ENCODE measurements at places on chromosomes 12 and 14. TPM values are rescaled to one million over a fixed set of nuclear protein-coding genes. Genes with fewer than 3 reads are reported as not detected.

DNA sequence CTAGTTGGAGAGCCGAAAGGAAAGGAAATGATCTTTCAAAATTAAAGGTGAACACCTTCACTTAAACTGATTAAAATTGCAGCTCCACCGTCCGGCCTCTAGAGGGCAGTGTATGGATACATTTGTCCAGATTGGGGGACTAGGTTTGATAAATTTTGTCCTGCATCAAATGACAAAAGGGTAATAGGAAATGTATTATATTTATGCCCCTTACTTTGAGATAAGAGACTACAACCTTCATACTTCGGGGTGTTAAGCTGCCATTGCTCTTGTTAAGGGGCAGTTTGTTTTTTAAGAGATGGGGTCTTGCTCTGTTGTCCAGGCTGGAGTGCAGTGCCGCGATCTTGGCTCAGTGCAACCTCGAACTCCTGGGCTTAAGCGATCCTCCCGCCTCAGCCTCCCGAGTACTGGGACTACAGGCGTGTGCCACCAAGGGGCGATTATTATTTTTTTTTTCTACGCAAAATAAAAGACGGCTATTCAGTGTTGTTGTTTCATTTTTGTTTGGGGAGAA is 818 bp upstream of the SUOX start:
- peak; percentile 70 for DNase-seq

DNA sequence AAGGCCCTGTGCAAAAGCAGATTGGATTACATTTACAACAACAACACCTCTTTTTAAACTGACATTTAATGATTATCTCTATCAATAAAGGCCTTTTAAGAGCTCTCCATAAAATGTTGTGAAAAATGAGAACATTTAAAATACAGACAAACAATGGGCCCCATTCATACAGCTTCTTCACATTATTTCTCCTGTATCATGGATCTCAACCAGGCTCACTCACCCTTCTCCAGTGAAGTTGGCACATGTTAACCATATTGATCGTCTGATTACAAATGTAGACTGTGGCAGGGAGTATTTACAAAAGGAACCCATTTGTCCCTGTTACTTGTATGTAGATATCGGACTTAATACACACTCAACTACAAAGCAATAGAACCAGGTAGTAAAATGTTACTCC is 220.2 kb upstream of the BTG1 start:
- DNase-seq, result no peak

GRCh38 chr14:81801921-81802320 is 268.3 kb upstream of the SEL1L start:
- no peak for DNase-seq

GRCh38 chr14:94174604-94175010 is 485 bp downstream of the PPP4R4 start:
- no peak for DNase-seq

DNA sequence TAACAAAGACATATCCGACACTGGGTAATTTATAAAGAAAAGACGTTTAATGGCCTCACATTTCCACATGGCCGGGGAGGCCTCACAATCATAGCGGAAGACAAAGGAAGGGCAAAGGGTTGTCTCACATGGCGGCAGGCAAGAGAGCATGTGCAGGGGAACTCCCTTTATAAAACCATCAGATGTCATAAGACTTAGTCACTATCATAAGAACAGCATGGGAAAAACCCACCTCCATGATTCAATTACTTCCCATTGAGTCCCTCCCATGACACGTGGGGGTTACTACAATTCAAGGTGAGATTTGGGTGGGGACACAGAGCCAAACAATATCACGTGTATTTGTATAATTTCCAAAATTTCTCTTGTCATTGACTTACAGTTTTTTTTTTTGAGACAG is 5.5 kb upstream of the LMNTD1 start:
- peak; percentile 28 for DNase-seq

DNA sequence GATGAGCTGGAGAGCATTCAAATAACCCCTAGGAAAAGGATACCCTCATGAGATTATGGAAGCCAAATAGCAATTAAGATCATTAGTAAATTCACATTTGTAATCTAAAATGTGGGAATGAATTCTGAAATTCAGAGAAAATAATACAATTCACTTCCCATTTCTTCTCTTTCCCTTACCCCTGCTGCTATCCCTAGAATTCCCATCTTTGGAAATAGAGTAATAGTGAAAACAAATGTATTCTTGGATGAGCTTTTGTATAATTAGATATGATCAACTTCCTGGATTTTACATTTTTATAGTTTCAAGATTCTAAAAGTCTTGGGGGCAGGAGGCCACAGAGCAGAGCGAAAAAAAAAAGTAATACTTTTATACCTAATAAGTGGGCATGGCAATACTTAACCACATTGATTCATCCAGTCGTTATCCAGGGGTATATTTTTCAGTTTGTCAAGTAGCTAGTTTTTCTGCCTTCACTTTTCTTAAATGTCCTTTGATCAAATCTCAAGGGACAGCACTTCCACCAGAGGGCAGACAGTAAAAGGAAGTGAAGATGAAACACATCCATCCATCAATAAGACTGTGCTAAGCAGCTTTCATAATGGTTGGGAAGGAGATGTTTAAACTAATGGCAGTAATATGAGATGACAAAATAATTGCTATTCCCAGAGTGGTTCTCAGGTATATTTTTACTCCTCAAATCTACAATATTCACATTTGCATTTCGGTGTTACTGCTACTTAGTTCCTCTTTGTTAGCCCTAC is 401.3 kb downstream of the DIO2 start:
- DNase-seq, result peak; percentile 1

The IGFBP6 gene
- total RNA-seq, result 1,614 TPM

DNA sequence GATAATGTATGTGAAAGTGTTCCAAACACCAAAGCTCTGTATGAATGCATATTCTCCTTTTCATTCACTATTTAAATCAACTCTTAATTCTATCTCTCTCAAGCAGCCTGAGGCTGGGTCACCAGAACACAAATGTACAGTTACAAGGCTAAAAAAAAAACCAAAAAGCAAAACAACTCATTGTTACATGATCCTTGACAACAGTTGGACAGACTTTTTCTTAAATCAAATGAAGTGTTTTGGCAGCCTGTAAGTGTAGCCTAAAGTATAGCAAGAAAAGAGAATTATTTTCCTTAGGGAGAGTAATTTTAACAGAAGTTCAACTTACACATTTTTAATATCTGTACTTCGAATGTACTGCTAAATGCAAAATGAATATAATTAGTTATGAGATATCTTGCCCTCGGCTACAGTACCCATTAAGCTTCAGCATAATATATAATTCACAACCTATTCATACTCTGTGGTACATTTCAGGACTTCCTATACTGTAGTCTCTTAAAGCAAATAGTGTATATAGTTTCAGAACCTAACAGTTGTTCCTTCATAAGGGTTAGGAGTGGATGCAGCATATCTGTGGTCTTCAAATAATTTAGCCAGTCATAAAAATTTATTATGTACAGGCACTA is 214.0 kb upstream of the BTG1 start:
- DNase-seq, result no peak

The KERA gene
- not detected for total RNA-seq

- DNase-seq, result no peak
Measured at GRCh38 chr12:120614848-120615247, 25.6 kb upstream of the CABP1 start.

The GLT1D1 gene
- not detected for total RNA-seq

GRCh38 chr12:51593021-51593420 is 2.0 kb downstream of the SCN8A start:
- DNase-seq, result peak; percentile 4

The IQSEC3 gene
- not detected for total RNA-seq

The MEG3 gene
- total RNA-seq, result 101 TPM

GRCh38 chr12:118714500-118714899 is 266.8 kb upstream of the SRRM4 start:
- DNase-seq, result no peak

The ITGA7 gene
- total RNA-seq, result 7.2 TPM
